ENCODE measurements at places on chromosomes 5 and 9.
A peak's percentile ranks its signal among the peaks of the same experiment; 100 is the strongest.

DNA sequence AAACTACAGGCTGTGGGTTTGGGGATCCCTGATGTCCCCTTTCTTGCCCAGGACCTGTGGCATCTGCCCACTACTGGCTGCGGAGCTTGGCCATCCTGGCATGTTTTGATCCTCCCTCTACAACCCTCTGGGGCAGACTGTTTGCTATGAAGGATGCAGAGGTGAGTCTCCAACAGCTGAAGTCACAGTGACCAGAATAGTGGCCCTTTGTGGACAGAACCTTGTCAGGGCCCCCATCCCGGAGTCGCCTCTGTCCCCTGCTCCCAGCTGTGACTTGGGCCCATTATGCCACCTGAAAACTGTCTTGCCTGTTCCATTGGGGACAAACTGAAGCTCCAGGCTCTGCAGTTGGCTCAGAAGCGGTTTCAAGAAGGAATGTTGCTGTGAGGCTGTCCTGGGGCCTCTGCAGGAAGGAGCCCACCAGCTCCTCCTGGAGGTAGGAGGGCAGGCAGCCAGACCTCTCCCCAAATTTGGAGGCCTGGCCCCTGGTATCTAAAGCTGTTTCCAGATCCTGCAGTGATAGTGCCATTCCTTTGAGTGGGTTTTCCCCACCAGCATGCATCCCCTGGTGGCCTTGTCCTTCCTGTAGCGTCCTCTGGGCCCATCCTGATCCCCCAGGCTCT is 93.3 kb downstream of the BARX1 start:
- DNase-seq: no peak

DNA sequence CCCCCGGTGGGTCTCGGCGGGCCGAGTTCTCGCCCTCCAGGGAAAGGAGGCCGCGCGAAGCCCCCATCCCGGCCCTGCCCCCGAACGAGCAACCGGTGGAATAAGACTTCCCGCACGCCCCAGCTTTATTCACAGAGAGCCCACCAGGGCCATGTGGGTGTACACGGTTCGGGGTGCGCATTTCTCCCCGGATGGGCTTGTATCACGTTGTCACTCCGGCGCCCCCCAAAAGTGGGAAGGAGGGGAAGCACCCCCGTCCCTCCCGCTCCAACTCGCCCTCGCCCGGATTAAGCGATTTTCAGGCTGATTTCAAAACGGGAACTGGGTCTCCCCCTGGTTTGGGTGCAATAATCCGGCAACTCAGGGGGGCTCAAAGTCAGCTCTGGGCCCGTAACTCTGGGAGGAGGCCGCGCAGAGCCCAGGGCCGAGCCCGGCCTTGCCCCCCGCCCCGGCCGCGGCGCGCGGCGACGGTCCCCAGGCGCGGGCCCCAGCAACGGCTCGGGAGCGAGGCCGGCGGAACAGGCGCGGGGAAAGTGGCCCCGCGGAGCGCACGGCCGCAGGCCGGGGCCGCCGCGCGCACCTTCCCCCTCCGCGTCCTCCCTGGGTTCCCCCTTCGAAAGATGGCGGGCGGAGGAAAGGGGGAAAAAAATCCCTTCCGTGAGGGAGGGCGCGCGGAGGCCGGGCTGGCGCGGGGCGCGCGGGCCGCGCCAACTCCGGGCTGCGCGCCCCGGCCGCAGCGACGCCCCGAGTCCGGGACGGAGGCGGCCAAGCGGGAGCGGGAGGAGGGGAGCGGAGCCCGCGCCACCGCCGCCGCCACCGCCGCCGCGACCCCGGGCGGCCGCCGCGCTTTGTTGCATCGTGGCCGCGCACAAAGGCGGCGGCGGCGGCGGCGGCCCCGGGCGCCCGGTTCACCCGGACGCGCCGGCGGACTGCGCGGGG is 644 bp downstream of the BRD3 start:
- DNase-seq: peak; percentile 61

DNA sequence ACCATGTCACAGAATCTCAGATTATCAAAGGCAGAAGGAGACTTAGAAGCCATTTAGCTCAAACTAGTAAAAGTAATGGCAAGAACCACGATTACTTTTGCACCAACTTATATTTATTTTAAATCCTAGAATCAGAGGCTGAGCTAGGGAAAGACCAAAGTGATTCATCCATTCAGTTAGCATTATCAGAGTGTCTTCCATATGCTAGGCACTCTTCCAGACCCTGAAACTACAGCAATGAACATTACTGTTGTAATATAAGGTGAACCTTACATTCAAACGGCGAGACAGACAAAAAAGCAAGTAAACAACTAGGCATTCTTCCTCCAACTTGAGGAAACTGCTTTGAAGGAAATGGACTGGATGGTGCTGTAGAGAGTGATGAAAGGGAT is 7.9 kb downstream of the PDE6A start:
- DNase-seq: no peak

DNA sequence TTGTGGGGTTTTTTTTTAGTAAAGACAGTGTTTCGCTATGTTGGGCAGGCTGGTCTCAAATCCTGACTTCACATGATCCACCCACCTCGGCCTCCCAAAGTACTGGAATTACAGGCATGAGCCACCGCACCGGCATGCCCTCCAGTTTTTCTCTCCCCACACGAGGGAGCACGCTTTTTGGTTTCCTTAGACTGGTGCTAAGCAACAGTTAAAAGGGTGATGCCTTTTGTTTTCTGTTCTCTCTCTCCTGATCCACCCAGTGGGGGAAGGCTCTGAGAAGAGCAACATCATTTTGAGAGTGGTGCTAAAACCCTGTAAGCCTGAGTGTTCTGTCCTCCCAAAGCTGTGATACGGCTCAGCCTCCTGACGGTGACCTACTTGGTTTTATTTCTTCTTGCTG is 146.6 kb downstream of the MAN2A1 start:
- DNase-seq: no peak

DNA sequence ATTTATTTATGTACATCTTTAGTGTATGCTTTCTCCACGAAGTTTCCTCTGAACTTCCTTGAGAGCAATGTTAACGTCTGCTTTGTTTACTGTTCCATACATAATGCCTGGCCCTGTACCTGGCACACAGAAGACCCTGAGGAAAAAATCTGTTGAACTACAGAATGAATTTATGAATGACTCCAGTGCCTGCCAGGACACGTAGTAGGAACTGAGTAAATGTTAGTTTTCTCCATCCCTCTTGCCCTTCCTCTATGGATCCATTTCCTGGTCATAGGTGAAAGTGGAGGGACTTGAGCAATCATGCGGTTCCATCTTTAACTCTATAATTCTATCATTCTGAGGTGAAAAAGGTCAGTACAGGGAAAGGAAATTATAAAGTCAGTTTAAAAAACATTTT is 117.7 kb downstream of the MAPKAP1 start:
- no peak for DNase-seq

DNA sequence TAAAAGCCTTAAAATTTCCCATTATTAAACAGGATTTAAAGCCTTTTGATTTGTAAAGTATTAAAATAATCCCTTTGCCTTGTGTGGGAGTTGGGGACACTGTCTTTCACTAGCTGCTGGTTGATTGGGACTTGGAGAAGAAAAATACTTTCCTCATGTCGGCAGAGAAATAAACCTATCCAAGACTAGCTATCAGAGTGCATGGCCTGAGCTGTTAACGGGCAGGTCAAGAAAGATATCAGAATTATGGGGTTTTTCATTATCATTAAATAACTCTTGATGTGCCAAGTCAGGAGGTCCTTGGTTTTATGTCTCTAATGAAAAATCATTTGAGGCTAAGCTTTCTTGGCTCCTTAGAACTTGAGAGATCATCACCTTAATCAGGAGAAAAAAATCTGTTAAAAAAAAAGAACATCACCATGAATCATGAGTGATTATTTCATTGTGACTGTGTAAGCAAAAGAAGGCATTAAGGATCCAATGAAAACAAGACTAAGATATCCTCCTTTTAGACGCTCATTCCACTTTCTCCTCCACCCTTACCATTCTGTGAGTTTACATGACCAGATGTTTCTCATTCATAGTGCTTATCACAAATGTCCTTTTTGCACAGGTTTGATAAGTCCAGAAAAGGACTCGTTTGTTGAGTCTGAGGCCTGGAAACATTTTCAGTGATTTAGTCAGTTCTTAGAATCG is 140.4 kb upstream of the EGFLAM start:
- DNase-seq: no peak

DNA sequence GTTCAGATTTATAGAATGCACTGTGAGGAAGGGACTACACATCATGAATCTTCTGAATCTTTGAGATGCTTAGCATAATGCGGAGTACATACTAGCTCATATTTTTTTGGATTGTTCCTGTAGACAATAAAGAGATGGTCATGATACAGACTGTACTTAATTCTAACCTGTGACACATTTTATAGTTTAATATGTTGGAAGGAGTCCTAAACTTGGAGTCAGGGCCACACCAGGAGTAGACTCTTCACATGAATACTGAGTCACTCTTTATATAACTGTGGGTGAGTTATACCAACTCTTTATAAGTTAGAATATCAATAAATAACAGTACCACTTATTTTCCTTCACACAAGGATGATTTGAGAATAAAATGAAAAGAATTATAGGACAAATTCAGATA is 16.9 kb downstream of the C9orf85 start:
- no peak for DNase-seq

- DNase-seq: peak; percentile 17
Observed at GRCh38 chr9:385818-386398, 171.2 kb downstream of the DOCK8 start.

DNA sequence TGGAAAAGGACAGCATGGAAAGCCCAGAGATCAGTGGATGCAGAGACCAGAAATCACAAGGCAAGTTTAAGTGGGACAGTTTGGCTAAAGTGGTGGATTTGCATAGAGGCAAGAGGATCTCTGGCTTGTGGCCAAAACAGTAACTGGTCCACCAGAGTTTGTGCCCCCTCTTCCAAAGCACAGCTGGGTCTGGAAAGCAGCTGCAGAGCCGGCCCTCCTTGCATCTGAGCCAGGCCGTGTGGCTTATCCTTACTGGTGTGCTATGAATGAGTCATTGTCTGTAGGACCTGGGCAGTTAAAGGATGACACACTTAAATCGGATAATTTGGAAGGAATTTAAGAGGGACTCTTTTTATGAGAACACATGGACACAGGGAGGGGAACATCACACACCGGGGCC is 146.6 kb downstream of the PIP5K1B start:
- DNase-seq: no peak

DNA sequence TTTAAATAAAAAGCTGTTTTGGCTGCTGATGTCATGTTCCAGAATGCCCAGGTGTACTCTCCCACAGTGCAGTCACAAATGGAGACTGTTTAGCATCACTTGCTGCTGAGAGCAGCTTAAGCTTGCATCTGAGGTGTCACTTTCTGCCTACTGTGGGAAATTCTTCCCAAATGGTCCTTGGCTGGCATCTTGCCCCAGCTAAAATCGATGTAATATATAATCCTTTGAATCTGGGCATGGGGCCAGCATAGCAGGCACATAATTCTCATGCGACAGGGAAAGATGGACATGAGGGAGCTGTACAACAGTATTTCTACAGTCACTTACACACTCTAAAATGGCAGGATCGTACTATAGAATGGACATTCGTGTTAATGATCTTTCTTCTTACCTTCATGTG is 144.3 kb downstream of the MACIR start:
- no peak for DNase-seq

- DNase-seq: no peak
Observed at GRCh38 chr5:88858392-88858791, 24.6 kb downstream of the MEF2C start.

- no peak for DNase-seq
Observed at GRCh38 chr9:70127540-70128416, 84.1 kb downstream of the MAMDC2 start.

- DNase-seq: peak; percentile 83
Observed at GRCh38 chr9:93450945-93451815, at the start of gene FAM120A. Gene FAM120A, plus strand, starts transcription at chr9:93451685. Its CDS starts 231 bp downstream, at chr9:93451916.

GRCh38 chr5:176542135-176542595 is 5.0 kb upstream of the RNF44 start:
- peak; percentile 75 for DNase-seq

DNA sequence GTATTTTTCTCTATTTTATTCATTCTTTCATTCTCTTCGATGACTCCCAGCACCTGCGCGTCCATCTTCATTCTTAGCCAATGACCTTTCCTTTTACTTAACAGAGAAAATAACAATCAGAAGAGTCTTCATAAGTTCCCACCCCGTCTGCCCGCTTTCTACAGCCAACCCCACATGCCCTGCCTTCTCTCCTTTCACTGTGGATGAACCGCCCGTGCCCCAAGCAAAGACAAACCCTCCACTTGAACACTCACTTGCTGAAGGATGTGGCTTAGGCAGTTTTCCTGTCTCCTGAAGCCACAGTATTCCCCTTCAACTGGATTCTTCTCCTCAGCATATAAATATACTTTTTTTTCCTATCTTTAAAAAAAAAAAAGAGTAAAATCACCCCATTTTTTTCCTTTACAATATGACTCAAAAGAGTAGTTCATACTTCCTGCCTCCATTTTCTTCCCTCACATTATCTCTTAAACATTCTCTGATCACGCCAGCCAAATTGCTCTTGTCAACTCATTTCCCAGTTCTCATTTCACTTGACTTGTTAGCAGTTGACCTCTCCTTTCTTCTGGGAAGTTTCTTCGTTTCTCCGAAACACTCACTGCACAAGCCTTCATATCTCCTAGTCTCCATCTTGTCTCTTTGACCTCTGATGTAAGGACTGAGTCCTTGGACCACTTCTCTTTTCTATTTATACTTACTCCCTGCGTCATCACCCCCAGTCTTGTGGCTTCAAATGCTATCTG is 11.1 kb downstream of the NIPSNAP3B start:
- peak; percentile 51 for DNase-seq
